ENCODE measurements at places on chromosomes 6 and 20.

DNA sequence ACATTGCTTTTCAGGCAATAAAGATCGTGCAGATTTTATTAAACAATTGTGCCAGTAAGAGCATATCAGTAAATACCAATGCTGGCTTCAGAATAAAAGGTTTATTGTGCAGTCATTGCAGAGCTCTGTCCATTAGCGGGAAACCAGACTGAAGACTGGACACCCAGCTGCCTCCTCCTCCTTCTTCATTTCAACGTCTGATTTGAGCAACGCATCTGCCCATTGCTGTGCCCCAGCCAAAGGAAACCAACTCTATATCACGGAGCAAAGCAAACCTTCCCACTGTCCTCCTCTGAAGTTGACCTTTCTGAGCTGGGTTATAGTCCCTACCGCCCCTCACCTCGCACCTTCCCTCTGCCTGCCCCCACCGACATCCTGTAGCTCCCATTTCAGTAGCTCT is 80.8 kb downstream of the SLC22A23 start:
- DNase-seq, result no peak

GRCh38 chr6:112300896-112301295 is 46.2 kb upstream of the RFPL4B start:
- no peak for DNase-seq

DNA sequence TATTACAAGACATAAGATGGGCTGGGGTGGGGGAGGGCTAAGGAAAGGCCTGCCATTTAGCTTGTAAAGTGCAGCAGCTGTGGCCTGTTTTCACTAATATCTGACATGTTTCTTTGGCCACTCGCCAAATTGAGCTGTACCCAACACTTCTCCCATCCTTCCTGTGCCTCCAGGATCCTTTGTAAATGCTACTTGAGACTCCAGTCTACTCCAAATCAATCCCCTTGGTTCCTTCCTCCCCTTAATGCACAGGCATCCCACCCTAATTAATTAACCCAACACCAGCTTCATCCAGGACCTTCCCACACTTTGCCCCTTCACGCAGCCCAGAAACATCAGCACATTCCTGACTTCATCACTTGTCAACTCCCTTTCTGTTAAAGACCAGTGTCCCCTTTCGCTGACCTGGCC is 55.0 kb upstream of the TCF21 start:
- DNase-seq, result no peak

DNA sequence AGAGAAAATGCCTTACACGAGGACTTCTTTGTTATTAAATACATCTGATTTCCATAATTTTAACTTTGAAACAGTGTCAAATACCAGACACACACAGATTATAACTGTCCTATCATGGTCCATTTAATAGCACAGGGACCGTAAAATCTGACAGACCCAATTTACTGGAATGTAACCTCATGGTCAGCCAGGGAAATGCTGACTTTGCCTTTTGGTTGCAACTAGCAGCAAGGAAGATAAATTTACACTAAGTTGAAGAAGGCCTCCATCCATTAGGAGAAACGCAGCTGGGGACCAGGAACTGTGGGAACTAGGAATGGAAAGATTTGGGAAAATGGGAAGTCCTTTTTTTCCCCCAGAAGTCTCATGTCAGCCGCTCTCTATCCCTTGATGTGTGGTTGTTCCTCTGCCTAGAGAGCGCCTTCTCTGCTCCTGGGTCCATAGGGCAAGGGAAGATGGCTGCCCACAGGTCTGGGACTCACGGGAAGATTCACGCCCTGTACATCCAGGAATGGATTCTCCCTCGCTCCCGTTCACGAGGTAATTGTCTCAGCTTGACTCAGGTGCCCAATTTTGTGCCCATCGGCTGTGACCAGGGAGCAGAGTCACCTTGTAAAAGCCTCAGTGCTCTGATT is 74.6 kb upstream of the L3MBTL3 start:
- DNase-seq, result no peak

DNA sequence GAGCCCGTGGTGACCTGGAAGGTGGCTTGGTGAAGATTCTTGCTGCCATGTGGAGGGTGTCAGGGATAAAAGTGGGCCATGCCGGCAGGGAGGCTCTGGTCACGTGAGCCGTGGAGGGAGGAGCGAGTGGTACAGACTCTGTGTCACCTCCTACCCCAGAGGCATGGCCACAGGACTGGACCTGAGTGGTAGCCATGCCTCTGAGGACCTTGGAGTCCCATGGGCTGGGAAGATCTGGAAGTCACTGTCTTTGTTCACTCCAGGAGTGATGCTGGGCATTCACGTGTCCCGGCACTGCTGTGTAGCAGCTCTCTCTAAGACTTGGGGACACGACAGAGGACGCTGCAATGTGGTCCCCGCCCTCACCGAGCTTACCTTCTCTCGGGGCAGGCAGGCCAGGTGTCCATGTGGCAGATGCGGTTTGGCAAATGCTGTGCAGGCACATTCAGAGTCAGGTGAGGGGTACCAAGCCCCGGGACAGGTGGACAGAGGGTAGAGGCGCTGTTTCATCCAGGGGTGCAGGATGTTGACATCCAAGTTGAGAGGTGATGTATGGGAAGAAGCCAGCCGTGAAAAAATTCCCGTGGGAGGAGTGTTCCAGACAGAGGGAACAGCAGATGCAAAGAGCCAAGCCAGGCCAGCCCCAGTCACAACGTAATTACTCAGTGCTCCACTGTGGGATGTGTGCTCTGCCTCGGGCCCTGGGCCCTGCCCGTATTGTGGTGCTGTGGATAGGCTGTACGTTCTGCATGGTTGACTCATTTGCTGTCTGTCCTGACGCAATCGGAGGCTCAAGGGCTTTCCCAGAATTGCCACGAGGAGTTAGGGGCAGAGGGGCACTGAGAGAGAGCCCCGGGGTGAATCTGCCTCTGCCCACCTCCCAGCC is 307.8 kb downstream of the TAF4 start:
- DNase-seq, result peak; percentile 27

- no peak for DNase-seq
Measured at GRCh38 chr6:52641388-52641787, 29.5 kb upstream of the TMEM14A start.

DNA sequence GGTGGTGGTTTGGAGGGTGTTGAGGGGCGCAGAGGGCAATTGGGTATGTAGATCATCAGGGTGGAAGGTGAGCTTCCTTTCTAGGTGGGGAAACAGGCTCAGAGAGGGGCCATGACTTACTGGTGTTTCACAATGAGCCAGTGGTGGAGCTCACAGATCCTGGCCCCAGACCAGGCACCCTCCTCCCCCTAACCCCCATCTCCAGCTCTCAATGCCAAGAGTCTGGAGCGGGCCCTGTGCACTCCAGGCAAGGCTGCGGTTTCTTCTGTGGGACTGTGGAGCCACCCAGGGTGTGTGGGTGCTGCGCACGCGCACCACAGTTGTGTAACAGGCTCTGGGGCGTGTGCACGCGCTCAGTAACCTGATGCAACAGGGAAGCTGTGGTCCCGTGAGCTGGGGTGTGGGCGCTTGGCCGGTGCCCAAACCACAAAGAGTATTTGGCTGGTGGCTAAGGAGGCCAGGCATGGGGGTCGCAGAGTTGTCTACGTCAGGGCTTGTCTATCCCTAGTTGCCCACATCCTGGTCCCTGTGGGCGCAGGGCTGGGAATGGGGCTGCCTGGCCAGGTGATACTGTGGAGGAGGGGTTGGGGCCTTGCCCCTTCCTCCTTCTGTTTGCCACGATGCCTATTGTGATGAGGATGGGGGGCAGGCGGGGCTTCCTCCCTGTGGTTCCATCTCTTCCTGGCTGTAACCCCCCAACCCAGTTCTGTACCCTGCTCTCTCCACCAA is 37.5 kb upstream of the MRPS18A start:
- no peak for DNase-seq

GRCh38 chr20:41191562-41192500 is 54.5 kb downstream of the PLCG1 start:
- no peak for DNase-seq

GRCh38 chr6:39646751-39647420 is 78.3 kb downstream of the KIF6 start:
- DNase-seq, result no peak

DNA sequence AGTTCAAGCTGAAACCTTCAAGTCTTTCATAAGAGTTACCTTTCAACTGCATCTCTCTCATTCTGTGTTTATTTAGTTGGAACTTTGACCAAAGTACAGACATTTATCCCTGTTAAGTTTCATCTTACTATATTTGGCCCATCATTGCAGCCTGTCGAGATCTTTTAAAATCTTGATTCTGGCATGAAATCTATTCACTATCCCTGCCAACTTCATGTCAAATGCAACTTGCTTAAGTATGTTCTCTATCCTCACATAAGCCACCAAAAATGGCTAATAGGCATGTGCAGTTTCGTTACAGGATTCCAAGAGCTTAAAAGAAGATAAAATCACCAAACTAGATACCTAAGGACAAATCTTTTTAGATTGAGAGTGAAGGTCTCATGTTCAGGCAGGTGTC is 117.5 kb upstream of the KCNQ5 start:
- DNase-seq, result no peak

GRCh38 chr20:62804021-62804626 is 511 bp upstream of the OGFR start:
- DNase-seq, result no peak

DNA sequence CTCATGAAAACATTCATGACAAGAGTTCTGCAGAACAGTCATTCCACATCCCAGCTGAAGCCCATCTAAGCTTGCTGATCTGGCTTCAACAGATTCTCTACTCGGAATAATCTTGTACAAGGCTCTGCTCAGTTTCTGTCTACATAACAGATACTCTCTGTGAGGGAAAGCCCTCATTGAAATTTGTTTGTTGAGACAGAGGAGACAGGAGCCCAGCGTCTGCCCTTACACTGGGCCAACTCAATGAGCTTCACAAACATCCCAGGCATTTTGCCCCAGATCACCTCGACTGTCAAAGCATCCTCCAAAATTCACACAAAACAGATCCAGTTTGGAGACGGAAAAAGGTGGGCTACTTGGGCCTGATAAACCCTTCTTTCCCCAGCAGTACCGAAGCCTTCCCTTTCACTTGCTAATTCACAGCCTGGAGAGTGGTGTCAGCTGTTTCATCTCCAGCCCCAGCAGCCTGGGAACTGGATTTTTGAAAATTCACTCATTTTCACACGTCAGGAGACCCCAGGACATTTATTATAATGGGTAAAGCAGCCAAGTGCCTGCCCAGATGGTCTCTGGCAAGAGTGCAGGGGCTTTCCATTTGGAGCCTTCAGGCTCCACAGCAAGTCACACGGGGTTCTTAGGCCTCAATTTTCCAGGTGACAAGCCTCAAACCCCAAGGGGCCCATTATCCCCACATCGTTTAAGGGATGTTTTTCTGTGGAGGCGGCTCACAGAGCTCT is 7.3 kb downstream of the CCDC167 start:
- no peak for DNase-seq
